ENCODE measurements at places on chromosomes 2 and 18. TPM values are rescaled to one million over a fixed set of nuclear protein-coding genes. Genes with fewer than 3 reads are reported as not detected.

The SERPINB12 gene
- total RNA-seq, result not detected

The SLC39A6 gene
- 113 TPM for total RNA-seq

The PLA2R1 gene
- total RNA-seq, result 0.34 TPM

The IL1A gene
- total RNA-seq, result not detected

The APCDD1 gene
- 171 TPM for total RNA-seq

The CCDC85A gene
- total RNA-seq, result 12.1 TPM

The SLC14A1 gene
- total RNA-seq, result not detected

DNA sequence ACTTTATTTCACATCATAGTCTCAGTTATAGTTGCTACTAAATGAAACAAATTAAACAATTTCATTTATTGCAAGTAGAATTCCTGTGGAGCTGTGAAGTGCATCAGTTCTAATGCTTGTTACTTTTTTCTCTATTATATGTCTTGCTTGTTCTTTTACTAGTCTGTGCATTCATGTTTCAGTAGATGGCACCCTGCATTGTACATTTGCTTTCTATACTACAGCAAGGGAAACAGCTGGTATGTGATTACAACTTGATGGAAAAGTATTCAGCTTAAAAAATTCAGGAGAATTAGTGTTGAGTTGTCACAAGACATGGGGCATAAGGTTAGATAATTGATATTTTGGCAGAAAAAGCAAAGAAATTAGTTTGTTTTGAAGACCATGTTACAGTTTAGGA lies 72.3 kb downstream of the TANK start:
- H3K36me3 ChIP-seq, result no peaks in the 10 kb centered on the region
- H3K27me3 ChIP-seq, result peaks cover 6% of the 10 kb centered on the region
- H3K4me1 ChIP-seq, result peaks cover 33% of the 10 kb centered on the region
- no peak overlapping the region for H3K4me3 ChIP-seq

- H3K4me3 ChIP-seq, result no peak overlapping the region
- no peak overlapping the region for H3K27ac ChIP-seq
- H3K36me3 ChIP-seq, result peaks cover 4% of the 10 kb centered on the region
- DNase-seq, result no peak
- H3K27me3 ChIP-seq, result peaks cover 2% of the 10 kb centered on the region
Observed at GRCh38 chr2:234046521-234046920, 4.0 kb upstream of the SPP2 start.

GRCh38 chr18:10421859-10422258 lies 32.6 kb upstream of the APCDD1 start:
- H3K27ac ChIP-seq, result no peak overlapping the region
- peaks cover 5% of the 10 kb centered on the region for H3K4me1 ChIP-seq
- no peak overlapping the region for H3K4me3 ChIP-seq

GRCh38 chr2:241914542-241914941 lies 45.0 kb downstream of the RTP5 start:
- no peak for DNase-seq
- H3K36me3 ChIP-seq, result peaks cover 26% of the 10 kb centered on the region
- H3K4me1 ChIP-seq, result no peaks in the 10 kb centered on the region
- peaks cover 4% of the 10 kb centered on the region for H3K27me3 ChIP-seq
- no peak overlapping the region for H3K4me3 ChIP-seq

DNA sequence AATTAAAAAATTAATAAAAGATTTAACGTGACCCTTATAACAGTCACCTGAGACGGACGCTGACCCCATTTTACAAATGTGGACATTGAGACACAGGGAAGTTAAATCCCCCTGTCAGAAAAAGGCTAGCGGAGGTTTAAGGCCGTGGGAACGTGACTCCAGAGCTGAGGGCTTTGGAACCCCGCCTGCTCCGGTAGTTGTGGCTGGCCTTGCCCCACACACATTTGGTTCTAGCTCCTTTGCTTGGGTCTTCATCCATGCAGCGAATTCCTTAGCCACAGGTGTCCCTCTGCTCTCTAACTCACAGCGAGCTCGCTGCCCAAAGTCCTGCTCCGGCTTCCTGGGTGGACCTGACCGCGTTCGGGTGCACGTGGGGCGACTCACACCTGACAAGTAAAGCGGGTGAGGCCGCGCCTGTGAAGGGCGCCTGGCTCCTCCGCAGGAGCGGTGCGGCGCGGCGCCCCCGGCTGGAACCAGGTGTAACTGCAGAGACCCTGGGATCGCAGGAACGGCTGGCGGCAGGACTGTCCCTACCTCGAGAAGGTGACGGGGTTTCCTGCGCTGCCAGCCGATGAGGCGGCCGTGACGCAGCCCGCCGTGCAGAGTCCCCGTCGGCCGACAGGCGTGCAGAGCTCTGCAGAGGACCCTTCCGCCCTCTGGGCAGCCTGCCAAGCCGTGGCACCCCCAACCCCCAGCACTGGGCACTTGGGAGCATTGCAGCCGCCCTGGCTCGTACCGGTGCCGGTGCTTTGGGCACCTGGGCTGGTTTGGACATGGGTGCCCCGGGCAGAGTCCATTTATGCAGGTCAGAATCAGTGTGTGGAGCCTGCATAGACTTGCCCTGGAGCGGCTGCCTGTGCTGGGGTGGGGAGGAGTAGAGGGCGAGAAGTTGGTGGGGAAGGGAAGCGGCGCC lies 2.4 kb upstream of the PROC start:
- DNase-seq, result peak; percentile 80
- H3K4me3 ChIP-seq, result peak overlapping the region; percentile 42
- no peaks in the 10 kb centered on the region for H3K36me3 ChIP-seq

- peaks cover 4% of the 10 kb centered on the region for H3K36me3 ChIP-seq
- no peak overlapping the region for H3K27ac ChIP-seq
- H3K27me3 ChIP-seq, result peaks cover 1% of the 10 kb centered on the region
- peaks cover 20% of the 10 kb centered on the region for H3K4me1 ChIP-seq
- H3K4me3 ChIP-seq, result no peak overlapping the region
Observed at GRCh38 chr2:101310090-101310833, 1.8 kb upstream of the RNF149 start.

- no peak overlapping the region for H3K4me3 ChIP-seq
- DNase-seq, result no peak
- H3K4me1 ChIP-seq, result peaks cover 30% of the 10 kb centered on the region
- H3K36me3 ChIP-seq, result no peaks in the 10 kb centered on the region
- peaks cover 5% of the 10 kb centered on the region for H3K27me3 ChIP-seq
- H3K27ac ChIP-seq, result peak overlapping the region; percentile 77
Observed at GRCh38 chr2:118056165-118056534, 32.1 kb upstream of the INSIG2 start.

DNA sequence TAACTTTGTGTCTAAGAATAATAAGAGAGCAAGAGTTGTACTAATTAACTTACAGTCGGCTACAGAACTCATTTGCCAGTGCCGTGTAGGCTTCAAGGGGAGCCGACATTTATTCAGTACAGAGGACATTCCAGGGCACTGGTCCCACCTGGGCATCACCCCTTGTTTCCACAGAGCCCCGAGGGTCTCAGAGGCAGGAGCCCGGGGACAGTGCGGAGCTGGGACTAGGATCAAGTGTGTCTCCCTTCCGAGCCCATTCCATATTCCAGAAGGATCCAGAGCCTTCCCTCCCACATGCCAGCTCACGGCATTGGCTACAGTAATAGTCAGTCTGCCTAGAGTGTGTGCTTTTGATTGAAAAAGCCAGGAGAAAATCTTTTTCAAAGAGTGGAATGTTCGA lies 71.5 kb upstream of the CTDP1 start:
- H3K36me3 ChIP-seq, result no peaks in the 10 kb centered on the region
- DNase-seq, result peak; percentile 7
- H3K27me3 ChIP-seq, result peaks cover 4% of the 10 kb centered on the region
- no peak overlapping the region for H3K27ac ChIP-seq
- H3K4me3 ChIP-seq, result no peak overlapping the region

GRCh38 chr2:8986327-8986976 lies 17.0 kb downstream of the MBOAT2 start:
- H3K4me3 ChIP-seq, result no peak overlapping the region
- no peaks in the 10 kb centered on the region for H3K36me3 ChIP-seq
- peak; percentile 57 for DNase-seq
- H3K27me3 ChIP-seq, result peaks cover 1% of the 10 kb centered on the region
- H3K27ac ChIP-seq, result no peak overlapping the region
- H3K4me1 ChIP-seq, result peaks cover 19% of the 10 kb centered on the region

- DNase-seq, result no peak
- no peaks in the 10 kb centered on the region for H3K4me1 ChIP-seq
- H3K27me3 ChIP-seq, result peaks cover 2% of the 10 kb centered on the region
- H3K36me3 ChIP-seq, result no peaks in the 10 kb centered on the region
Observed at GRCh38 chr2:232854082-232854481, 16.0 kb upstream of the SNORC start.

DNA sequence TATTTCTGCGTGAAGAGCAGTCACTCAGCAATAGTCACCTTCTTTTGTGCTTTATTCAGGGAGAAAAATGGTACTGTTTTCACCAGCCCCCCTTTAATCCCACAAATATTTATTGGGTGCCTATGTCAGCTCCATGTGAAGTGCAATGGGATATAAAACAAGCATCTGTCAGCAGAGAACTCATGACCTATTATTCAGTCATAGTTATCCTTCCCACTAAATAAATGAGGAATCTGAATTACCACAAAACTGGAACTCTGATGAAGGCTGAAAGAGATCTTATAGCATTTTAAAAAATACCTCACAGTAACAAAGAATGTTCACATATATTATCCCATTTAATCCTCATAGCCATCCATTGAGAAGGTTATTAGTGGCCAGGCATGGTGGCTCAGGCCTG lies 45.8 kb downstream of the DHX57 start:
- no peak for DNase-seq
- no peaks in the 10 kb centered on the region for H3K36me3 ChIP-seq
- no peak overlapping the region for H3K4me3 ChIP-seq
- H3K4me1 ChIP-seq, result no peaks in the 10 kb centered on the region
- H3K27me3 ChIP-seq, result peaks cover 2% of the 10 kb centered on the region

- peaks cover 6% of the 10 kb centered on the region for H3K4me1 ChIP-seq
- H3K27me3 ChIP-seq, result no peaks in the 10 kb centered on the region
- H3K36me3 ChIP-seq, result no peaks in the 10 kb centered on the region
Observed at GRCh38 chr2:67840460-67841068, 222.2 kb downstream of the C1D start.

- no peak overlapping the region for H3K4me3 ChIP-seq
- H3K27me3 ChIP-seq, result no peaks in the 10 kb centered on the region
- no peaks in the 10 kb centered on the region for H3K36me3 ChIP-seq
- no peak for DNase-seq
Observed at GRCh38 chr2:158665536-158666302, 129.4 kb upstream of the DAPL1 start.

DNA sequence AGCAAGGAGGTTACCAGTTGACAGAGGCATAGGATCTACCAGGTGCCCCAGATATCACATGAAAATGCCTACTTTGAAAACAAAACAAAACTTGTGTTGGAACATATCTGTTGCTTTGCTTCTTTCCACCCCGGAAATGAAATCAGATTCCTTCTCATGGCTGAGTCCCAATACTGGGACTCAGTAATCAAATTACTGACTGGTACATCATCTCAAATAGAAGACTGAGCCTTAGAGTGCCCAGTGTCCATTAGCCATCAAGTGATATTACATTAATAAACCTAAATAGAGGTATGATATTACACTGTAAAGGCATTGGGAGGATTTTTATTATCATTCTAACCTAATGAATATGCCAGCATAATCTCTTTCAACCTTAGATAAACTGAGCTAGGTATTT lies 48.6 kb upstream of the MSTN start:
- peaks cover 4% of the 10 kb centered on the region for H3K36me3 ChIP-seq
- peaks cover 1% of the 10 kb centered on the region for H3K27me3 ChIP-seq
- no peak for DNase-seq
- no peaks in the 10 kb centered on the region for H3K4me1 ChIP-seq
- no peak overlapping the region for H3K4me3 ChIP-seq

- no peak overlapping the region for H3K4me3 ChIP-seq
- no peak for DNase-seq
- peaks cover 15% of the 10 kb centered on the region for H3K27me3 ChIP-seq
Observed at GRCh38 chr2:85776672-85777071, 22.9 kb downstream of the ATOH8 start.

DNA sequence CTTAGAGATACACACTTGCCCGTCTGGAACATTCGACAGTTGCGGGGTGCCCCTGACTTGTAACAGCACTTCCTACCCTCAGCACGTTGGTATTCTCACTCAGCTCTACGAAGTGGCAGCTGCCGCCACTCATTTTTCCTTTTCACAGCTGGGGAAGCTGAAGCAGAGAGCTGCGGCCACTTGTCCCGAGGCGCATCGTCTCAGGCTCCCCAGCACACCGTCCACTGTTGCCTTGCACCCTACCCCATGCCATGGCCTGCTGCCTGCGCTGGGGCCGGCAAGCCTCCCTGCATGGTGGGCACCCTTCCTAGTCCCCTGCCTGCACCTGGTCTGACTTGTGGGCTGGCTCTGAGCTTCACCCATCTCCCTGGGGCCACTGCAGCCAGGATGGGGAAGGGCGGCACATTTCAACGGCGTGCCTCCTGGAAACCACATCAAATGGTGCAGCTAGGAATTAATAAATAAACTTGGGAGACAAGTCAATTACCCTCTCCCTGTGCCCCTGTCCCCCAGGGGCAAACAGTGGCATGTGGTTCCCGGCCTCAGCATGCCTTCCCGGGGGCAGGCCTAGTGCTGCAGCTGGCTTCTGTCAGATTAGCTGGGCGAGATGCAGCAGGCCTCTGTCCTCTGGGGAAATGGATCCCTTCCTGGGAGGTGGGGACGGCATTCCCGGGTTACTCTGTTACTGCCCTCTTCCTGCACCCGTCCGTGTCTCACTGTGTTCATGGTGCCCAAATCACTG lies 64.7 kb upstream of the HAAO start:
- H3K4me3 ChIP-seq, result no peak overlapping the region
- H3K27ac ChIP-seq, result peak overlapping the region; percentile 9
- H3K36me3 ChIP-seq, result no peaks in the 10 kb centered on the region
- DNase-seq, result no peak
- peaks cover 3% of the 10 kb centered on the region for H3K27me3 ChIP-seq

GRCh38 chr18:5630057-5630899 lies 86.5 kb upstream of the EPB41L3 start:
- peak; percentile 85 for DNase-seq
- no peaks in the 10 kb centered on the region for H3K36me3 ChIP-seq
- no peak overlapping the region for H3K27ac ChIP-seq
- H3K4me3 ChIP-seq, result peak overlapping the region; percentile 97
- H3K27me3 ChIP-seq, result peaks cover 6% of the 10 kb centered on the region

- no peaks in the 10 kb centered on the region for H3K36me3 ChIP-seq
- H3K4me3 ChIP-seq, result no peak overlapping the region
- no peaks in the 10 kb centered on the region for H3K27me3 ChIP-seq
- H3K4me1 ChIP-seq, result no peaks in the 10 kb centered on the region
Observed at GRCh38 chr2:1236606-1237005, 176.7 kb upstream of the TPO start.

DNA sequence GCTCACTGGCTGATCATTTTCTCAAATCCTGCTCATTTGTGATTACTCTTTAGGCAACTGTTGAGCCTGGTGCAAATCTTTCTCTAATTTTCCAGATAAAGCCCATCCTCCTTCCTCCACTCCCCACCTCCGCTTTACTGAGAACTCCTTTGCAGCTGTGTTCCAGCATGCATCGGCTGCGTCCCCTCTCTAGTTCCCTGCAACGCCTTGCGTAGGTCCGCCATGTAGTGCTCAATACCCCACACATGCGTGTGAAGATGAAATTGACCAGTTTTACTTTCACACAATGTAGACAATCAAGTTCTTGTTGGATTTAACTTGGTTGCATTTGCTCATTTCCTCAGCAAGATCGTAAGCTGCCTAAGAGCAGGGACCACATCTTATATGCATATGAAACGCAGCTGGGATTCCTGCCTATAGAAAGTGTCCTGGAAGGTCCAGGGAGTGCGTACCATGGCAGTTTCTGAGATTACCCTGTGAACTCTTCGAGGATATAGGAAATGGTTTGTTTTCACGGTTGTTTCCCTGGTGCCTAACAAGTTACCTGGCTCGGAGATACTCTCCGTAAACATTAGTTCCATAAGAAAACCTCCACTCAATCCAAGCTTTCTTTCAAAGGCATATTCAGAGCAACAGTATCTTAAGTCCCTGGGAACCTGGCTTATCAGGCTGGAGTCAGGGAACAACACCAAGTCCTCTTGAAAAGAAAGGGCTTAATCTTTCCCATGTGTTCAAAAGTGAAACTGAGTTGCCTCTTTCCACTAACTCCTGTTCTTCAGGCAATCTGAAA lies 766.4 kb upstream of the ID2 start:
- no peaks in the 10 kb centered on the region for H3K36me3 ChIP-seq
- DNase-seq, result no peak
- H3K27ac ChIP-seq, result no peak overlapping the region
- H3K4me1 ChIP-seq, result no peaks in the 10 kb centered on the region

Data from glutamatergic neuron (in vitro differentiated cells).